HFF-Myc (cell line): ENCODE measurements at places on chromosomes 3 and 15.
A peak's percentile ranks its signal among the peaks of the same experiment; 100 is the strongest.

DNA sequence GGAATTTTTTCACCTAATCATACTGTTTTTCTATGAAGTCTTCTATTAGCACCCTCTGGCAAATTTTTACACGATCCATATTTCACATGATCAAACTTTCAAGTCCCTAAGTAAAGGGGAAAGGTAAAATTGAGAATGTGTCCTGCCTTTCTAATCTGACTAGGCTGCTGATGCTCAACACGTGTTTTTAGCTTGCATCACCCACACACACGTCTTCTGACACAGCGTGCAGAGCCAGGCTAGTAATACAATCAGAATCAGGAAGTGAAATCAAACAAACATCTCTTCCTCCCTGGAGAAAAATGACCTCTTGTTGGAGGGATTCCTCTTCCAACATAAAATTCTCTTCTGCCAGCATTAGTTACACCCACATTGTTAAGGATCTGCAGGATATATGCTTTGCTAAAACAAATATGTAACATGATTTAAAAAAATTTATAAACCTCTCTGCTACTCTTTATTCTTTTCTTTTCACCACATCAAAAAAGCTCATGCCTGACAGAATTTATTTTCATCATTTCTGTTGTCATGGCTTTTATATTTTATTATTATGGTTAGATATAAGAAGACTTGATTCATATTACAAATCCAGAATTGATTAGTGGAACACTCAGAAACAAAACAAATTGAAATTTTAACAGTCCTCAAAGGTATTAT lies 122.4 kb downstream of the RAP2B start:
- peak; percentile 65 for DNase-seq

- DNase-seq, result no peak
Measured at GRCh38 chr3:171126478-171127209, 100.1 kb upstream of the SLC2A2 start.

GRCh38 chr3:30544812-30545211 lies 61.6 kb upstream of the TGFBR2 start:
- DNase-seq, result peak; percentile 90

DNA sequence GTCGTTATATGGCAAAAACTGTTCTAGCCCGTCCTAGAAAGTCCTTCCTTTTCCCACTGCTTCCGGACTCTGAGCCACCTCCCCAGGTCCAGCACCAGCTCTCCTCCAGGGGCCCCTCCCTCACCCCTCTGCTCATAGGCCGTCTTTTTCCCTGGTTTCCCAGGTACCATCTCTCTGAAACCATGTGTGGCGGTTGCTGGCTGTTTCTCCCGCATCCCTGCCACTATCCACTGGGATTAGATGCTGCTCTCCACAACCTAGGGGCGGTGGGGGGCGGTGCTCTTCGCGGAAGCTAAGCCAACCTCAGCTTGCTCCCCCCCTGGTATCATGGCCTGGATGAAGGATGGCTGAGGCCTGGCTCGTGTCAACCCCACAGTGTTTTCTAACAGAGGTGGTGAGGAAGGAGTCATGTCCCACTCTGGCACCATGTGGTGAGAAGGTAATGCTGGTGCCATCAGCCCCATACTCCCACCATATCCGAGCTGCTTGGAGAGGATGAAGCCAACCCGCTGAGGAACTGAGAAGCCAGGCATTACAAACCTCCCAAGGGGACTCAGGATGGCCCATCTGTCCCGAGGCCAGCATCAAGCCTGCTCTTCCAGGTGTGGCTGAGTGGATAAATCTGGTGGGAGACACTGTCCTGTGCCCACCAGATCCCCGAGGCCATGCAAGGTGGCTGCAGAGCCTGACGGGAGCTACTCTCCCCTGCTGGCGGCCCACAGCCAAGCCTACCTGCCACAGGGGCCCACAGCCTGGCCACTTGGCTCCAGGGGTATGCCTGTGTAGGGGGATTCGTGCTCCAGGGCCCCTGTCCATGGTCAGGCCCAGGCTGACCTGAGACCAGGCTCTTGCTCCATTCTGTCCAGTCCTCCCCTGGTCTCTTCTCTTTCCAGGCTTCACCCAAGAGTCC lies 27.9 kb upstream of the SLC41A3 start:
- no peak for DNase-seq

- no peak for DNase-seq
Measured at GRCh38 chr3:183892610-183893214, 8.0 kb upstream of the PARL start.

- no peak for DNase-seq
Measured at GRCh38 chr3:169077394-169077906, 586.1 kb downstream of the MECOM start.
